ENCODE measurements at places on chromosomes 11 and 22.

- no peak for DNase-seq
Measured at GRCh38 chr11:134623711-134624110, 211.7 kb upstream of the B3GAT1 start.

DNA sequence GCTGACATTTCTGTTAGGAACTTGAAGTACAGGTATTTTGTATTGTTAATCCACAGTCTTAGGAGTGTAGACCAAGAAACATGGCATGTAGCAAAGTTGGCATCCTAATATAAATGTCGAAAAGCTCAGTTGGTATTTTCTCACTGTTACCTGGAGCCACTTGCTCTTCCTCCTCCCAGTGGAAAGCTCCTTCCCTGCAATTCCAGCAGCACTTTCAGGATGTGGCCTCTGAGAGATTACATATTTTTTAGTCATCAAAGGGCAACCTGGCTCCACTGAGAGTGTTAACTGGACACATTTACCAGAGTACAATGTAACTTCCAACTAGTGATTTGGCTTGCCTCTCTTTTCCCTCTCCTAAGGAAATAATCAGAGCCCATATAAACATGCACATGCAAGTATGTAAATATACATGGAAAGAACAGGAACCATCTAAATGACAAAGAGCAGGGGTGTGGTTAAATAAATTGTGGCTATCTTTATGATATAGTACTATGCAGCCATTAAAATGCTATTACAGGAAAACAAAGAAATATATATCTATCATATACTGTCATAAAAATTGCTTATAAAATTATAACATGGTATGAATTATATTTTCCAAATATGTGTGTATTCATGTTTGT lies 14.3 kb upstream of the EED start:
- DNase-seq, result no peak

DNA sequence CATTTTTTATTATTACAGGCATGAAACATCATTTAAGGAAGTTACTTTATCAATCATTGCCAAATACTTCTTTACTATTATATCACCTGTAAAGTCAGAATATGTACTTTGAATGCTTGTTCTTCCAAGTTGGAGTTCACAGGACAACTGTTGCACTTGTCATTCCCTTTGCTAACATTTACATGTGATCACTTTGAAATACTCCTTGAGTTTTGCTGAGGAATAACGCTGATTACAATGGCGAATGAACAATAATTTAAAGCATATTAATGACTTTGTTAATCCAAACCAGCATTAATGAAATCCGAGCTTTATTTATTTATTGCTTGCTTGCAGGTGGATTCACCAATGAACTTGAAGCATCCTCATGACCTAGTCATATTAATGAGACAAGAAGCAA lies 20.2 kb downstream of the TTC17 start:
- DNase-seq, result no peak

GRCh38 chr11:77515063-77515462 lies 41.2 kb upstream of the PAK1 start:
- DNase-seq, result no peak

DNA sequence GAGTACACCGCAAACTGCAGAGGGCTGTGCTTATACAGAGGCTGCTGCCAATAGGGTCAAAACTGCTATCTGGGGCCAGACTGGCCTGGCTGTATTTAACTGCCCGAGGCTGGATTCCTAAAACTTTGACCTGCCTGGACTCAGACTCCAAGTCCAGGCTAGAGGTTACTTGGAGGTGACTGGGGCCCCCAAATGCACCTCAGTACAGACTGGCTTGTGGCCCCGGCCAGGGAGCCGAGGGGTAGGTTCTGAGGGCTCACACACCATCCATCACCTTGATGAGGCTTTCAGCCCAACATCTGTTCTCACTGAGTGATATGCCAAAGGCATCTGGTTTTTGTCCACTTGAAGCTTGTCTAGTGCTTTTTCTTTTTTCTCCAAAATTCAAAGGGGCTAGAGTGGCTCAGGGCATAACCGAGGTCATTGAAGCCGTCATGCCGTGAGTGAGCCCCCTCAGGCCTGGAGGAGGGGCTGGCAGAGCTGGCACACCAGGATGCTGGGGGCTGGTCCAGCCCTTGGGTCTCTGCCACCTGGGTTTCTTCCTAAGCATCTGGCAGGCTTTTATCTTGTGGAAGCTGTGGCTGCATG lies 52.4 kb upstream of the TTLL12 start:
- no peak for DNase-seq

DNA sequence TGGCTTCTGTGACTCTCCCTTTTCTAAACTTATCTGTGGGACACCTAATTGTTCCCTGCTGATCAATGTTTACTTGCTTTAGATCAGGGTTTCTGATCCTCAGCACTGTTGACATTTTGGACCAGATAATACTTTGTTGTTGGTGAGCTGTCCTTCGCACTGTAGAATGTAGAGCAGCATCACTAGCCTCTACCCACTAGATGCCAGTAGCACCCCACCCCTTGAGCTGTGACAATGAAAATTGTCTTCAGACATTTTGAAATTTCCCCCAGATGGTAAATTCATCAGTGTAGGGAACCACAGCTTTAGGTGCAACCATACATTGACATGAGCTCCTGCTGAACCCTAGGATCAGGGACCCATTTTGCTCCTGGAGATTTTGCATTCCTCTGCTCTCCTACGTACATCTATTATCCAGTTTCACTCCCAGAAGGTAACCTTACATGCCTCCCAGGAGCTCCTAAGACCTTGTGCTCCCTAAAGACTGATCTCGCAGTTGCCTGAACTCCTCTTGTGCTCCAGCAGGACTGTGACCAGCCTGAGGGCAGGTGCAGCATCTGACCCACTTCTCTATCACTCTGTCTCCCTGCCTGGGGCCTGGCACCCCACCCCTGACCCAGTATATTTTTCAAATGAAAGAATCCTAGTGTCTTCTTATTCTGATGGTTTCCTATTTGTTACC lies 107.8 kb downstream of the FAR1 start:
- DNase-seq, result peak; percentile 1

GRCh38 chr11:15901790-15902189 lies 454.6 kb downstream of the SOX6 start:
- DNase-seq, result no peak

GRCh38 chr22:45970705-45971407 lies 6.1 kb downstream of the WNT7B start:
- DNase-seq, result no peak

DNA sequence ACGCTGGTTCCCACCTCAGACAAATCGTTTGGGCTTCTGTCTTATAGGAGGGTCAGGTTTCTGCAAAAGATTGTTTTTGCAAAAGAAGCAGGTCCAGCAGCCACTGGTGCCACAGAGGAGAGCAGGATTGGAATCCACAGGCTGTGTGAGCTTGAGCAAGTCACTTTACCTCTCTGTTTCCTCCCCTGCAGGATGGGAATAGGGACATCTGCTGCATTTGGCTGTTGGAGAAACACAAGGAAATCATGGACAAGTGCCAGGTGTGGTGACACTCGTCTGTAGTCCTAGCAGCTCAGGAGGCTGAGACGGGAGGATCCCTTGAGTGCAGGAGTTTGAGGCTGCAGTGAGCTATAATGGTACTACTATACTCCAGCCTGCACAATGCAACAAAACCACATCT lies 422.6 kb downstream of the MN1 start:
- no peak for DNase-seq

GRCh38 chr22:23504516-23504915 lies 75.6 kb downstream of the IGLL1 start:
- DNase-seq, result no peak

- DNase-seq, result no peak
Measured at GRCh38 chr11:77126156-77126775, 1.8 kb upstream of the MYO7A start.

GRCh38 chr11:10308201-10308954 lies 3.5 kb downstream of the ADM start:
- no peak for DNase-seq

GRCh38 chr11:75782540-75783263 lies 14.1 kb downstream of the DGAT2 start:
- DNase-seq, result no peak

- DNase-seq, result no peak
Measured at GRCh38 chr11:88354912-88355311, 17.4 kb upstream of the CTSC start.

GRCh38 chr22:37472418-37473006 lies 13.7 kb downstream of the MFNG start:
- DNase-seq, result peak; percentile 29

DNA sequence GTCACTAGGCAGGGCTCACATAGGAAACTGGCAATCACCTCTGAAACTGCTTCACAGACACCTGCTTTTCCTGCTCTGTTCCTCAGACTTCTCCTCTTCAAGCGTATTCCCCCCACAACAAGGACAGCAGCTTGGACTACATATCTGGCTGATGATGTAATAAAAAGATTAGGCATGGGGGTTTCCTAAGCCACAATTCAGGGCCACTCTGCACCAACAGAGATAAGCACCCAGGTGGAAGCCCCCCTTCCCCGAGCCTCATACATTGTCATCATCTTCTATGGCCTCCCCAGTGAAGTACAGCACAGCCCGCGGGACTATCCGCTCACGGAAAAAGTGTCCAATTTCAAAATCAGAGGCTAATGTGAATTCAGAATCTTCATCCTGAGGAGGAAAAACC lies 25.0 kb upstream of the PHLDA2 start:
- DNase-seq, result no peak

DNA sequence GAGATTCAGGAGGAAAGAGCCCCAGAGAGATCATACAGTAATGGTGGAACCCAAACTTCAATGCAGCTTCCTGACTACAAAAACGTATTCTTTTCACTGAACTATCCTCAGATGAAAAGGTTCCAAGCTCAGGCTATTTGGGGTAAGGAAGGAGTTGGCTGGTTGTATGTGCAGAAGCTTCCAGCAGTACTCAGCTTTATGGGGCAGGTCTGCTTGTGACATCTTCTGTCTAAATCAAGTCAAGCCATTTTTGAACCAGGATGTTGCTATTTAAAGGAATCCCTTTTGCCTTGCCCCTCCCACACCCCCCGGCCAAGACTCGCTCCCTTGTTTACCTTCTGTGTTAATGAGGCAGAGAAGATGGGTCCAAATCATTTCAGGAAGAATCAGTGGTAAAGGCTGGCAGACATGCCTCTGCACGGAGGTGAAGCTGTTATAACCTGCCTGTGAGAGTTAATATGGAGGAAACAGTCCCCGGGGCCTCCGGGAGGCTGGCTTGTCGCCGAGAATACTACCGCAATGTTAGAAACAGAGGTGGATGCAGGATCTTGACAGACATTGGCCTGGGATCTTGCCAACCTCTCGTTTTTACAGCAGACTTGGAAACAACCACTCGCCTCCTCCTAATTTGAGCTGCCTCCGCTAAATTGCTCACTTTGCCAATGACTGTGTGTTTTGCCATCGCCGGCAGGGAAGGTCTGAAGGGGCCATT lies 45.4 kb downstream of the TIMP3 start:
- no peak for DNase-seq

DNA sequence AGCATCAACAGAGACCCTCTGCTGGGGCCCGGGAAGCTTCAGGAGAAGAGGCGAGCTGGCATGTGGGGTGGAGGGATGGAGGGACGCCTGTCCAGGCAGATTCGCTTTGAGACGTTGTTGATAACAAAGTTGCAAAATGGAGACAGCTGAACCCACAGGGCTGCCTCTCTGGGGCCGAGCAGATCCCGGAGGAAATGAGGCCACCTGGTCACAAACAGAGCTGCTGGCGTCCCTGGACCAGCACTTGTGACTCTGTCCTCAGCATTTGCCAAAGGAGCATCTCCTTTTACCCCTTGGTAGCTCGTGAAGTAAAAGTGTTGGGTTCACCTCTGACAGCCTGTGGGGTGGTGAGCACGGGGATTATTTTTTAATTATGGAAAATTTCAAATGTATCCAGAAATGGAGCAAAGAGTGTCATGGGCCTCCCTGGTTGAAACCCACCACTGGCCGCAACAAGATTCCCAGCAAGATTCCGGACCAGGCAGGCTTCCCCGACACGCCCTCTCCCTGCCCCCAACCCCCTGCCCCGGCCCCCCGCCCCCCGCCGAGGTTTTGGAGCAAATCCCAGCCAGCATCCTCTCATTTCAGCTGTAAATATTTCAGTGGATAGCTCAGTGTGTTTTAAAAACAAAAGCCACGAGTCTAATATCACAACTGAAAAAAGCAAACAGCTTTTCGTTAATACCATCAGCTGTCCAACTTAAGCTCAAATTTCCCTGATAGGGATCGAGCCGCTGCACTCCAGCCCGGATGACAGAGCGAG lies 20.3 kb downstream of the GRAMD4 start:
- DNase-seq, result no peak

- DNase-seq, result no peak
Measured at GRCh38 chr11:103499710-103500340, 390.6 kb downstream of the DYNC2H1 start.

- DNase-seq, result no peak
Measured at GRCh38 chr11:111797145-111797581, 31.0 kb upstream of the PPP2R1B start.

DNA sequence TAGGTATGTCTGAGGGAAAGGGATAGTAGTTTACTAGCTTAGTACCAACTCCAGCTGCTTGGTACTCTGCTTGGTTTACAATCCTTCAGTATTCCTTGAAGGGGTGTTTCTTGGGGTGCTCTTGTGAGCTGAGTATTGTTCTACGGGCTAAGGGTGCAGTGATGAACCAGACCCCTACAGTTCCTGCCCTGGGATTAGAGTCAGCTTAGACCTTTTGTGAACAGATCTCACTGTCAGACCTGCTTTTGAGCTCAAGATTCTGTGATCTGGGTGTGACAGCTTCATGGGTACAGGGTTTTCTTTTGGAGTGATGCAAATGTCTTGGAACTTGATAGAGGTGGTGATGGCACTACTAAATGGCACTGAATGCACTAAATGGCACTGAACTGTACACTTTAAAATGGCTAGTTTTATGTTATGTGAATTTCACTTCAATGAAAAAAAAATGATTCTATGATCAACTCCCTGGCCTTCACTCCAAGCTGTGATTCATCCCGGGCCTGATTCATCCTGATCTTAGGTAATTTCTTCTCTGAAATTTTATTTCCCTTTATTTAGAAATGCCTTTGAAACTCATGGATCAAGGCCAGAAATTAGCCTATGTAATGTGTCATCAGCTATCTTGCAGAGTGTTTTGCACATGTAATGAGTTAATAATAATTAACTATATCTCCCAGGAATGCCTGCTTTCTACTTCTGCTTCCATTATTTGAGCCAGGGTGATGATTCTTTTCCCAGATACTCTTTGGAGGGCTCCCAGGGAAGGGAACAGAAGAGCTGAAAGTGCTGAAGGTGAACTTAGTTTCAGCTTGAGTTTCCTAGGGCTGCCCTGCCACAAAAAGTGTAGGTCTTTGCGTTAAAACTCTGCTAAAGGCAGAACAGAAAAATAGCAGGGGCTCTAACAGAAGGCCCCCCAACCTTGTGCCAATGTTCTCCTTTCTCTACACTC lies 87.9 kb downstream of the NCAM1 start:
- no peak for DNase-seq

DNA sequence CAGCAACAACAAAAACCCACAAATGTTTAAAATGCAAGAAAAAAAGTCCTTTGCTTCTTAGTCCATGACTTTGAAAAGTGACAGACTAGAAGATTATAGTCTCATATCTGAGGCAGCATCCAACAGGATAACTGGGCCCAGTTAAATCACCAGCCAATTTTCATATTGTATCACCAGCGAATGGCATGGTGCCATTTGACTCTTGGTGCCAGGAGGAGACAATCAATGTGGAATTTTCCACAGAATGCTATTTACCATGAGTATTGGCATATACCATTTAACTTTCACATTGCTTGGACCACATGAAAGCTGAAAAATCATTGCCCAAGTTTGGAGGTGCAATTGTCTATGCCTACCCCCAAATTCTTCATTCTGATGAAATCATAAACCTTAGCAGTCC lies 255.5 kb downstream of the TENM4 start:
- DNase-seq, result no peak

Data from activated CD8-positive, alpha-beta memory T cell treated with anti-CD3 and anti-CD28 coated beads for 1 hour (primary cell).